WTC11 (cell line): ENCODE measurements at places on chromosomes 7 and 10.

DNA sequence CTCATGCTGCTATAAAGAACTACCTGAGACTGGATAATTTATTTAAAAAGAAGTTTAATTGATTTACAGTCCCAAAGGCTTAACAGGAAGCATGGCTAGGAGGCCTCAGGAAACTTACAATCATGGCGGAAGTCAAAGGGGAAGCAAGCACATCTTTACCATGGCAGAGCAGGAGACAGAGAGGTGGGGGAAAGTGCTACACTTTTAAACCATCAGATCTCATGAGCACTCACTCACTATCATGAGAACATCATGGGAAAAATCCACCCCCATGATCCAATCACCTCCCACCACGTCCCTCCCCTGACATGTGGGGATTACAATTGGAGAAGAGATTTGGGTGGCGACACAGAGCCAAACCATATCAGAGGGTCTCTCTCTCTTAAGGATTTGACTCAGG, 108.6 kb upstream of the PODXL start:
- DNase-seq, result no peak

DNA sequence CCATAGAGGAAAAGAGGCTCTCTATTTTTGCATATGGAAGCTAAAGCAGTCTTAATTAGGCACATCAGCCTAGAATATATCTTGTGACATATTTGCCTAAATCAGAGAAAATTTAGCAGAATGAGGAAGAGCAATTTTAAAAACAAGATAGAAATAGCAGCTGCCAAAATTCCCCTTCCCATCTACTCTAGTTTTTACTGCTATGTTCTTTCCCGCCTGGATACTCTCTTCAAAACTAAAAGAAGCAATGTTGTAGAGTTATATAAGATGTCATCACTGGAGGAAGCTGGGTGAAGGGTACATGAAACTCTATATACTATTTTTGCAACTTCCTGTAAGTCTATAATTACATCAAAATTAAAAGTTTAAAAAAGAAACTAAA, 87.0 kb downstream of the ARMH3 start:
- no peak for DNase-seq

- DNase-seq, result peak; percentile 91
These were observed 22.8 kb downstream of the C10orf105 start for GRCh38 chr10:71696628-71697326.

DNA sequence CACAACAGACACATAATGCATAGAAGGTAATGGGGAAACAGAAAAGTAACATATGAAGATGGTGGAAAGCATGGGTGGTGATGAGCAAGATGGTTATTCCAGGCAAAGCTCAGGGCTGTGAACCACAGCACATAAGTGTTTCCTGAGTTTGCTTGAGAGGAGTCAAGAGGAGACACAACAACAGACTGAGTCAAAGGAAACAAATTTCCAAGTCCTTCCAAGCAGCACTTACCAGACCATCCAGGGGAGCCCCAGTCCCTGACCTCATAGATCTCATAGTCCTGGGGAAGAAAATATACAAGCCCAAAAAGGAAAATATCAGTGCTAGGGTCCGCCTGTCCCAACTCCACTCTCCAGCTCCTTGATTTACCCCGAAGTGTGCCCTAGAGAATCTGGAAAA, 216.6 kb upstream of the FZD1 start:
- DNase-seq, result no peak
